Activated CD8-positive, alpha-beta memory T cell treated with anti-CD3 and anti-CD28 coated beads, Interleukin-2, amount 10 ng/mL, durations not matched to agents 7 days and 5 days (primary cell): ENCODE measurements at places on chromosomes 6 and 20.

DNA sequence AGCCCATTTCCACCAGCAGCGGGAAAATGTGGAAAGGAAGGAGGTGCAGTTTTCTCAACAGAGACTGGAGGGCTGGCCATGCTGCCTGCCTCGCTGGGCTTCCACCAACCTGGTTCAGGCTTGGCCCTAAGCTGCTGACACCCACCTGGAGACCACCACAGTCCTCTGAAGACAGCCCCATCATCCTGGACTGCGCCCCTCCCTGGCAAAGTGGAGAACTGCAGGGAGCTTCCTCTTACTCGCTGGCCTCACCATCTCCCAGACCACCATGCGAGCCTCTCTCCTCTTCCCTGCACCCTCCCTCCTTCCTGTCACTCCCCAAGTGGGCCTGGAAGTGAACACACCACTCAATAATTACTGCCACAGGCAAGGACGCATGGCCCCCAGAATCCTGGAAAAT, 71.5 kb downstream of the PSMG4 start:
- no peak for DNase-seq

- DNase-seq = no peak
These were observed 182.1 kb downstream of the UTRN start for GRCh38 chr6:144467172-144467762.

- DNase-seq = no peak
These were observed 2.1 kb upstream of the CDKN1A start for GRCh38 chr6:36676141-36677058.

DNA sequence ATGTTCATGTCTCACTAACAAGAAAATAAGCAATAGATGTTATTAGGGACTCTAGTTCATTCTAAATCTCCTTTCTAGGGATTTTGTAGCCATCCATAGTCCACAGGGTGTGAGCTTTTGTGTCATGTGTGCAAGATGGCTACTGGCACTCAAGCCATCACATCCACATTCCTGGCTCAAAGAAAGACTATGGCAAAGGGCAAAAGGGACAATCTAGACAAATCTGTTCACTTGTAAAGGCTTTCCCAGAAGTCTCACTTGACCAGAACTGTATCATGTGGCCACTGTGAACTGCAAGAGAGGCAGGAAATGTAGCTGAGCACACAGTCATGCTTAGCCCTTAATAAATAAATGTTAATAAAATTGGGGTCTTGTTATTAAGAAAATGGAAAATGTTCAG, 212.6 kb upstream of the EXOC2 start:
- DNase-seq = no peak

GRCh38 chr6:54083287-54083686, 28.0 kb upstream of the MLIP start:
- DNase-seq = no peak
